Suppressor macrophage treated with lipopolysaccharide for 4 hours (primary cell): ENCODE measurements at places on chromosomes 12 and 14.

DNA sequence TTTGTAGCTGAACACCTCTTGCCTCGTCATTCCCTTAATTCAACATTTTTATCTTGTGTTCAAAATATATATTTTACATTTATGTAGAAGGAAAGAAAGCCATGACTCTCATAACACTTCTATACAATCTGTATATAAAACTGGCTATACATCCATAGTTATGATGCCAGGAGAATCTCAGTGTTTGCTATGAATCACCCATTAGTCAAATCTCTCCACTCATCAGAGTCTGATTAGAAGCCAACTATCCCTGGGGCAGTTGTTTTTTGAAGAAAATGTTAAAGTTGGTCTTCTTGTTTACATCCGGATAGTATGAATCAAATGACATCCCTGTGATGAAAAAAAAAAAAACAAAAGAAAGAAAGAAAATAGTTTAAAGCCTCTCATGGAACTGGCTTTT lies 503.9 kb downstream of the NELL2 start:
- no peak for DNase-seq

GRCh38 chr12:96206936-96207662 lies 12.9 kb downstream of the ELK3 start:
- no peak for DNase-seq

DNA sequence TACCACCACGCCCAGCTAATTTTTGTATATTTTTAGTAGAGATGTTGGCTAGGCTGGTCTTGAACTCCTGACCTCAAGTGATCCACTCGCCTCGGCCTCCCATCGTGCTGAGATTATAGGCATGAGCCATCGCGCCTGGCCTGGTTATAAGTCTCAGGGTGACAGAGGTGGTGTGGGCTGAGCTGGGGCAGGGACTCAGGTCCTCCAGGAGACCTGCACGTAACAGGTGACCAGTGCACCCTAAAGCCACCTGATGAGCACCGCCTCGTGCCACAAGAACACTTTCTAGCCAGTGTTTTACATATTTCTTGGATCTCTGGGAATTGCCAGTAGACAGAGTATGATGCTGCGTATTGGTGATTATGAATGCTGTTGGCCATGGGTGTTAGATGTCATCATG lies 136.5 kb upstream of the CPM start:
- DNase-seq, result no peak

GRCh38 chr14:32070282-32070681 lies 6.8 kb upstream of the ARHGAP5 start:
- no peak for DNase-seq

GRCh38 chr14:80946187-80946586 lies 4.6 kb upstream of the CEP128 start:
- no peak for DNase-seq

GRCh38 chr12:2925322-2925995 lies 33.7 kb upstream of the TEAD4 start:
- DNase-seq, result peak; percentile 9

DNA sequence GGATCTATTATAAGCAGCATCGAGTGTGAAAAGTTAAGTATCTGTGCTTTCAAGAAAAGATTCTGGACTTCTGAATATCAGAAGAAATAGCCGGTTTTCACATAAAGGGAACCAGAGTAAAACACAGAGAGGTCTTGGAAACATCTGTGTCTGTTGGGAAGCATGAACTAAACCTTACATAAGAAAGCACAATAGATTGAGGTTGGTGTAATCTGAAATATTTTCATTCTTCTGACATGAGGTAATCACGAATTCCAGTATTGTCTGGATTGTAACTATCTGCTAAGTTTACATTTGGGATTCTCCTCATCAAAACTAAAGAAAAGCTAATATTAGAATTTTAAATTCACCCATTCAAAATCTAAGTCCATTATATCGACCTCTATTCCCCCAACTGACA lies 161.3 kb downstream of the CPNE8 start:
- DNase-seq, result no peak

- no peak for DNase-seq
These were observed 23.9 kb downstream of the FERMT2 start for GRCh38 chr14:52926953-52927352.

DNA sequence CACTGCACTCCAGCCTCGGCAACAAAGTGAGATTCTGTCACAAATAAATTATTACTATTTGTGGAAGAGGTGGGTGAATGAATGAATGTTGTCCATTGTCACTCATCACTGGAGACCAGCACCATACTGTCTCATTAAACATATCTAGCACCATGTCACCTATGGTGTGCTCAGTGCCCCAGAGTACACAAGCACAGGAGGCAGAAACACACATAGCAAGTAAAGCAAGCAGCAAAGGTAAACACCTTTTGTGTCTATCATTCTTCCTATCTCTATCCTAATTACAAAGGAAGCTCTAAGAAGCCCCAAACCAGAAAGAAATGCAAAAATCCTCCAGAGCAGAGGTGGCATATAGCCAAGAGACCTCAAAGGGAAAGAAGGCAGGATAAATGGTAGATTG lies 9.2 kb downstream of the ERO1A start:
- DNase-seq, result no peak

GRCh38 chr12:99284161-99284560 lies 363.4 kb upstream of the GARIN6 start:
- no peak for DNase-seq

DNA sequence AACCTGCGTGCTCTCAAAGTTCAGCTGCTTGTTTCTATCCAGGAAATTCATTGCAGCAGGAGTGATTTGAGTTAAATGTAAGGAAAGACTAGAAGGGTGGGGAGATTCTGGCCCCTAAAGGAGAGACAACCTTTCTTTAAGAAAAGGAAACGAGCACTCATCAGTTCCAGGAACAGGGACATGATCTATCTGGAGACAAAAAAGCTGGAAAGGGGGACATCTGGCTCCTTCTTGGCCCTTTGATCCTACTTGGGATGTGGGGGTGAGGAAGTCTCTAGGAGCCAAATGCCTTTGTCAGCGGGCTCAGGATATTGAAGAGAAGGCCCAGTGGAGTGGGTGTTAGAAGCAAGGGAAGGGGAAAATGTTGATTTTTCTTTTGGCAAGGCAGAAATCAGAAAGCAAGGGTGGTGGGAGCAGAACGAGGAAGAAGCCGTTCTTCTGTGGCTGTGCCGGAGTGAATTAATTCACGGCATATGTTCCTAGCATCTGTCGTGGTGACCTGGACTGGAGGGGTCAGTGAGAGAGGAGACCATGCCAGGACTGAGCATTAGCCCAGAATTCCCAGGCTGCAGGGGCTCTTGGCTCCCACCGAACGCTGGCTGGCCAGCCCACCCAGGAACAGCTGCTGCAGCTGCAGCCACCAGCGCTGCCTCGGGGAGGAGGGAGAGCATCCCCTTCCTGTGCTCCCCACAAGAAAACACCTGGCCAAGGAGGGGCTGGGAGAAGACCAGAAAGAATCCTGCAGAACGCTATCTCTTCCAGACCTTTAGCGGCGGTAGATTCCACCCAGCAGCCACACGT lies 62.8 kb upstream of the GPATCH2L start:
- DNase-seq, result no peak

- peak; percentile 6 for DNase-seq
These were observed 60.0 kb downstream of the PPP2R5C start for GRCh38 chr14:101821528-101821927.

DNA sequence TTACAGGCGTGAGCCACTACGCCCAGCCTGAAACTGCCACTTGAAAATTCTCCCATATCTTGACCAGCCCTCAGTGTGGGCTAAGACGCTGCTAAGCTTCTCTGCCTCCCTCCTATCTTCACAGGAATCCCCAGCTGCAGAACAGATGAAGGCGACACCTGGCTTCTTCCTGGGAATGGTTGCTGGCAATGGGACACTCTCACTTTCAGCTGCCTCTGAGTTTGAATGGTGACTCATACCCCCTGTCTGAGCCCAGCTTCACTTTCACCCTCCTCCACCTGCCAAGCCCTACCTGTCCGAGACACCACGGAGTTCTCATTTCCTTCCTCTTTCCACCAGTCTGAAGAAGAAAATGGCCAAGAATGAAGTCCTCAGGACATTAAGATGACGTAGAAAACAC lies 18.3 kb upstream of the VASH1 start:
- DNase-seq, result peak; percentile 49

DNA sequence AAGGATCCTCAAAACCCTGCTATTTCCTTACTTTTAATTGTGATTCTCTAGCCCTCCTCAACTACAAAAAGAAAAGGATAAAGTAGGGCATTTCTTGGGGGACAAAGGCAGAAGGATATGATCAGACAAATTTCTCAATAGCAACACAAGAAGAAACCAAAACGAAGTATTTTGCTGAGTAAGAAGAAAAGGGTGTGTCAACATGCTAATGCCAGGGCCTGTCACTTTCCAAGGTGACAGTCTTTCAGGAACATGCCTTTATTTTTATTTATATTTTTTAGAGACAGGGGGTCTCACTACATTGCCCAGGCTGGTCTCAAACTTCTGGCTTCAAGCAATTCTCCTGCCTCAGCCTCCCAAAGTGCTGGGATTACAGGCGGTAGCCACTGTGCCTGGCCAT lies 39.8 kb downstream of the CBX5 start:
- DNase-seq, result peak; percentile 22

DNA sequence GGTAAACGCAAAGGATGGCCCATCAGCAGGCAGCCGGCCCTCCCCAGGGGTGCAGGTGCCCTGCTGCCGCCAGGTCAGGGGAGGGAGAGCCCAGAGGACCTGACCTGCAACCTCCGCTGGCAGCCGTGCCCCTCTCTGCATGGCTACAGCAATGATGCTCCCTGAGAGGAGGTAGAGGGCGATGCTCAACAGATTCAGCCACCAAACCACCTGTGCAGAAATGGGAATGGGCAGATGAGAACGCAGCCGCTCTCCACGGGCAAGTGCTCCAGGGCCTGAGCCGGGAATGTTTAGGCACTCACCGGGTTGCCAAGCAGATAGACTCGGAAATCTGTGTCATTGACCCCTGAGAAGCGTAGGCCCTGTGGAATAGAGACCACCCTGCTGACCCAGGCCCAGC lies 8.7 kb upstream of the NGB start:
- no peak for DNase-seq

GRCh38 chr12:59405992-59406391 lies 189.8 kb upstream of the SLC16A7 start:
- DNase-seq, result no peak

GRCh38 chr12:115898670-115899069 lies 378.8 kb downstream of the MED13L start:
- DNase-seq, result no peak

- DNase-seq, result peak; percentile 89
These were observed 1.1 kb upstream of the CKAP4 start for GRCh38 chr12:106248846-106249371.

DNA sequence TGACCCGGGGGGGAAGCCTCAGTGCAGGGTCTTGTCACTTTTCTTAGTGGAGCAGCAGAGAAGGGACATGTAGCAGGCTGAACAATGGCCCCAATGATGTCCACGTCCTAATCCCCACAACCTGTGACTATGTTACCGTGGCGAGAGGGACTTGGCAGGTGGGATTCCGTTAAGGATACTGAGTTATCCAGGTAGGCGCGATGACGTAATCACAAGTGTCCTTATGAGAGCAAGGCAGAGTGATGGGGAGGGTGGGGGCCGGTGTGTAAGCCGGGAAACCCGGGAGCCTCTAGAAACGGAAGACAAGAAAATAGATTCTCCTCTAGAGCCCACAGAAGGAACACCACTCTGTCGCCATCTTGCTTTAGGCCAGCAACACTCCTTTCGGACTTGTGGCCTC lies 4.4 kb downstream of the OTUB2 start:
- no peak for DNase-seq

DNA sequence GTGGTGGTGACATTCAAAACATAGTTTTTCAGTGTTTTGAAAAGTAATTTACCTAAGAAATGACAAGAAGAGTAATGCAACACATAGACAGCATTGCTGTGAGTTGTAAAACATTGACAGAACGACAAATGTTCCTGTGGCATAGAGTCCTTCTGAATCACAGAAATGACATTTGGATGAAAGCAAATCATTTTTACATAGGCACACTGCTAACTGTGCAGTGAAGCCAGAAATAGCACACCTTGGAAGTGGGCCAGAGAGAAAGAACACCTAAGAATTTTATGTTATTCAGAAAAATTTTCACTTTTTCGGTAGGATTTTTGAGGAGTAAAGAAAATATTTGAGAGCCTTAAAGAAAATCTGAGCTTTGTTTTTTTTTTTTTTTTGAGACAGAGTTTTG lies 100.6 kb downstream of the ANO4 start:
- no peak for DNase-seq

GRCh38 chr14:31968107-31968810 lies 108.8 kb upstream of the ARHGAP5 start:
- DNase-seq, result peak; percentile 20

GRCh38 chr14:104425763-104426646 lies 153.6 kb upstream of the C14orf180 start:
- DNase-seq, result no peak

DNA sequence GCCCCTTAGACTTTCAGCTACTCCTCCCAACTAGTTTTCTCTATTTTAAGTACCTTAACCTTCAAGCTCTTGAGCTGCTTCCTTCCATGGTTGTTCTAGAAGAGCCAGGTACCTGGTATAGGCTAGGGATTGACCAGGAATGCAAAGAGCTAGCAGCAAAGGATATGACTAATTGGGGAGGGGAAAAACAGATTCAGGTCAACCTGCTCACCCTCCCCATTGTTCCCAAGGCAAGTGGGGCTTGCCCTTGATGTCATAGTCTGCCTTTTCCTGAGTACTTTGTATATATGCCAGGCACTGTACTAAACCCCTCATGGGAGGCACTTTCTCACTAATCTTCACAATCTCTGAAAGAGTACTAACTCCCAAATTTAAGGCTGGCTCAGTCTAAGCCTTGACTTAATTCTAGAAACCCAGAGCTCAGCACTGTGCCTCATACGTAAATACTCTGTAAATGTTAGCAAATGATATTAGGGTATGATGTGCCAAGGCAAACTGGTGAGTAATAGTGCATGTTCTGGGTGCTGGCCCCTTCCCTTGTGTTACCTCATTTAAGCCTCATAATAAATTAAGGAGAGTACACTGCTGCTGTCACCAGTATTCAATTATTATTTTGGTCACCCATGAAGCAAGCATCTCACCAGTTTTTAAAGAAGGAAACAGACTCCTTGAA lies 42.2 kb downstream of the SUDS3 start:
- DNase-seq, result no peak

GRCh38 chr12:131573631-131574394 lies 137.1 kb upstream of the SFSWAP start:
- DNase-seq, result no peak

DNA sequence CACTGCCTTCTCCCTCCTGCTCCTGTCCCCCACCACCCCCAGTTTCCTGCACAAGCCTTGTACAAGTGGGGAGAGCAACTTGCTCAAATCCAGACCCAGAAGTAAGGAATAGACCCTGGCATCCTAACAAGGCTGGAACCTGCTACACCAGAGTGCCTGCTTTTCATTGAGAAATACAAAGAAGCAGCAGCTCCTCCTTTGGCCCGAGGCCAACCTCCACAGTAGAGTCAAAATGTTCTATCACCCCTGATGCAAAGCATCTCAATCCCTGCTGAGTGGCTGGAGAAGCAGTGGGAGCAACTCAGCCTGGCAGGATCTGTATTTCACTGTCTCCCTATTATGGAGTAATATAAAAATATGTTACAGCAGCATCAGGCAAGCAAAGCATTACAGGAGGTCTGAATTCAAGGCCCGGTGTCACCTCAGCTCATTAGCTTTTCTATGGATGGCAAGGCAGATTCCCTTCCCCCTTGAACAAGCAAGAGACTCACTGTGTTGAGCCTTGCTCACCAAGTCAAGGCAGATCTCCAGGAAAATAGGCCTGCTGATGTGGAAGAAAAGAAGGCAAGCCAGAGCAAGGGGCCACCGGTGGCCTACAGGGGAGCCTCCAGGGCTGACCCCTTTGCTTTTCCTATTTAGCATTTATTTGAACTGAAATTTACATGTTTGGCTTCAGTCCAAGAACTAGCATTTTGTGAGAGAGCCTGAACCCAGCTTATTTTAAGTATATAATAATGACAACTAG lies 186.3 kb upstream of the EGLN3 start:
- no peak for DNase-seq

GRCh38 chr12:32051511-32052211 lies 55.0 kb upstream of the BICD1 start:
- DNase-seq, result peak; percentile 86
